ENCODE measurements at places on chromosomes 7 and 10.

DNA sequence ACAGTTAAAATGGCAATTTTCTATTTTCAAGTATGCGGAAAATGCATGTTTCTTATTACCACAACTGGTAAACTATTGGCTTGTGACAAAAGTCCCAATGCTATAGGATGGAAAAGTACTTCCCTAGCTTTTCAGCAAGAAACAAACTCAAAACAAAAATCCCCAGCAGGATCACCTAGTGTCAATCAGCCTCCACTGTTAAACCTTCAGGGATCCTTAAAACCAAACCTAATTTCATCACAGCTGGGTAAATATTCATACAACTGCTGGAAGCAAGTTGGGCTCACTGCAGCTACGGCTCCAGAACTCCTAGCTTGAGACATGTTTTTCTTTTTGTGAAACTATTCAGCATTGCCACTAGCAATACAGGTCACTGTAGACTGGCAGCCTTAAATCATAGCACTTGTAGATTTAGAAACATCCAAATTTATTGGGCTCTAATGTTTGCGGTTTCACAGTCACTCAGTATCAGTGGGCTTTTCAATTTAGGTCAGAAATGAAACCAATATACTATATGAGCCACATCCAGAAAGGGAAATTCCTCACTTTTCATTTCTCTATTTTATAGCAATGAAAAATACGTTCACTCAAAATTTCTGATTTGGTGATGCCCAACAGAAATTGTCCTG lies 145.2 kb upstream of the ANK3 start:
- H3K27ac ChIP-seq = no peak overlapping the region
- H3K4me1 ChIP-seq = no peaks in the 10 kb centered on the region
- H3K4me3 ChIP-seq = no peak overlapping the region
- no peaks in the 10 kb centered on the region for H3K27me3 ChIP-seq
- no peak for DNase-seq
- H3K36me3 ChIP-seq = no peaks in the 10 kb centered on the region

- H3K4me3 ChIP-seq = no peak overlapping the region
- H3K27me3 ChIP-seq = peaks cover 23% of the 10 kb centered on the region
- no peaks in the 10 kb centered on the region for H3K4me1 ChIP-seq
- no peak overlapping the region for H3K27ac ChIP-seq
- no peak for DNase-seq
Measured at GRCh38 chr7:26587536-26587935, 276.9 kb downstream of the SKAP2 start.

DNA sequence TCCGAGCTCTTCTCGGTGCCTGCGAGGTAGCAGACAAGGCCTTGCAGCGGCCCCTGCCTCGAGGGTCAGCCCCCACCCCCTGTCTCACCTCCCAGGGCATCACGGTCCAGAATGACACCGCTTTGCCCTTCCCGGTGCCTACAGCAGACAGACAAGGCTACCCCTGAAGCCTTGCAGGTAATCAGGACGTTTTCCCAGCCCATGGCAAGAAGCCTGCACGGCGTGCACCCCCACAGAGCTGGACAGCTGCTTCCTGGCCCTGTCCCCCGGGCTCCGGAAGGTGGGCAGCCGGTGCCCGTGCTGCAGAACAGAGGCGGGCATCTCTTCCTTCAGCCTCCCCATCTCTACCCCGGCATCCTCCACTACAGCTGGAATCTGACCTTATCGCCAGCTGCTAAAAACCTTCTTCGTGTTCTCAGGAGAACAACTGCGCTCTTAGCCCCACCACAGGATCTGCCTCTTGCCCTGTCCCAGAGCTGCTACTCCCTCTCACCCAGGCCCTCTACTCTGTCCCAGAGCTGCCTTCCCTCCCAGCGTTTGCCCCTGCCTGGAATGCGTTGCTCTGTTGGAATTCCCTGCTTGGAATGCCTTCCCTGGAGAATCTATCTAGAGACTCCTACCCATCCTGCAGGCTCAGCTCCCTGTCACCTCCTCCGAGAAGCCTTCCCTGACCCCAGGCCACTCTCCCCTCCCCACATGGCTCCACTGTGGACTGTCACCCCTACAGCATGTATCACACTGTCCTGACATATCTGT lies 4.7 kb downstream of the MYL10 start:
- H3K4me1 ChIP-seq = no peaks in the 10 kb centered on the region
- no peak overlapping the region for H3K4me3 ChIP-seq
- DNase-seq = no peak
- H3K36me3 ChIP-seq = no peaks in the 10 kb centered on the region
- H3K27ac ChIP-seq = no peak overlapping the region
- H3K27me3 ChIP-seq = peaks cover 17% of the 10 kb centered on the region

DNA sequence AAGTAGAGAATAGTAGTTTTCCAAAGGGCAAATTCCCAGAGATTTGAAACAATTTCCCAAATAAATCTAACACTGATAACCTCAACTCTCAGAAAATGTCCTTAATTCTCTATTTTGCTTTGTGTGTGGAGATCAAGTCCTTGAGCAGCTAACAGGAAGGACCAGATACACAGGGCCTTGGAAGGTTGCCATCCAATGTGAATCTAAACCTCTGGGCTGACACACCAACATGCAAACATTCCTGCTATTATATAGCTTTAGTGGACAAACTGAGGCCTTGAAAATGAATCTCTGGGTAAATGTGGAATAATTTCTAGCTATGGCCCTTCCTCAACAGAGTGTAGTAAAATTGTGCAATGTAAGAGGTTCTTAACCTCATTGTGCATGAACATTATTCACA lies 44.1 kb upstream of the PARD3 start:
- no peaks in the 10 kb centered on the region for H3K27me3 ChIP-seq
- DNase-seq = no peak
- no peak overlapping the region for H3K27ac ChIP-seq
- no peak overlapping the region for H3K4me3 ChIP-seq

GRCh38 chr7:91327346-91327745 lies 63.1 kb downstream of the FZD1 start:
- H3K36me3 ChIP-seq = no peaks in the 10 kb centered on the region
- no peak overlapping the region for H3K4me3 ChIP-seq
- DNase-seq = no peak
- peaks cover 3% of the 10 kb centered on the region for H3K27me3 ChIP-seq
- H3K4me1 ChIP-seq = no peaks in the 10 kb centered on the region
- no peak overlapping the region for H3K27ac ChIP-seq

GRCh38 chr10:120478386-120478785 lies 21.4 kb downstream of the PLPP4 start:
- H3K4me3 ChIP-seq = no peak overlapping the region
- DNase-seq = no peak
- H3K27me3 ChIP-seq = no peaks in the 10 kb centered on the region
- no peak overlapping the region for H3K27ac ChIP-seq
- no peaks in the 10 kb centered on the region for H3K36me3 ChIP-seq

DNA sequence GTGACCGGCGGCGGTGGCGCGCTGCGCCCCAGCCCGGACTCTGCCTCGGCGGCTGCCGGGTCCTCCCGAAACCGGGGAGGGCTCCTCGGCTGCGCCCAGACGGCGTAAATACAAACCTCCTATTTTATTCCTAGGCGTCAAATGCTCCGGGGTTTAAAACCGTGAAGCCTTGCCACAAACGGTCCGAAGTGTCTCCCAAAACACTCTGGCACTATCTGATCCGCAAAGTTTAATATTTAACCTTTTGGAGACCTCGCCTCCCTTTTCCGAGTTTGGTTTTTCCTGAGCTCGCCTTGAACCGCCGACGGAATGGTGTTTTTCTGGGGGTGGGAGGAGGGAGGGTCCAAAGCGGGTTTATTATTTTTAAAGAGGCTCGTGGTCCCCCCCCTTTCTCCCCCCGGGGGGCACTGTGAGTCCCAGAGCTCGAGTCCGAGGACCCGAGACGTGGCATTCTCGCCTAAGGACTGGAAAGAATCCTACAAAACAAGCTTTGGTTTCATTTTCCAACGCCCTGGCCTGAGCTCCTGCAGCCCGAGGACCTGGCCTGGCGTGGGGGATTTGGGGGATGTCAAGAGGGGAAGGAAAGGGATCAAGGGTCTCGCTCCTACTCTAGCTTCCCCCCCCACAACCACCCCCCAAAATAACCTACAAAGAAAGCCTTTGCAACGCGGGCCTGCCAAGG lies 1.8 kb downstream of the TNRC18 start:
- peak overlapping the region; percentile 38 for H3K27ac ChIP-seq
- peaks cover 74% of the 10 kb centered on the region for H3K27me3 ChIP-seq
- H3K4me1 ChIP-seq = peaks cover 47% of the 10 kb centered on the region
- peak overlapping the region; percentile 78 for H3K4me3 ChIP-seq

GRCh38 chr10:131790021-131790420 lies 110.8 kb upstream of the PPP2R2D start:
- H3K4me3 ChIP-seq = no peak overlapping the region
- no peaks in the 10 kb centered on the region for H3K27me3 ChIP-seq
- H3K27ac ChIP-seq = no peak overlapping the region

- H3K36me3 ChIP-seq = no peaks in the 10 kb centered on the region
- H3K4me3 ChIP-seq = no peak overlapping the region
Measured at GRCh38 chr10:91096274-91096673, 124.2 kb upstream of the PCGF5 start.

DNA sequence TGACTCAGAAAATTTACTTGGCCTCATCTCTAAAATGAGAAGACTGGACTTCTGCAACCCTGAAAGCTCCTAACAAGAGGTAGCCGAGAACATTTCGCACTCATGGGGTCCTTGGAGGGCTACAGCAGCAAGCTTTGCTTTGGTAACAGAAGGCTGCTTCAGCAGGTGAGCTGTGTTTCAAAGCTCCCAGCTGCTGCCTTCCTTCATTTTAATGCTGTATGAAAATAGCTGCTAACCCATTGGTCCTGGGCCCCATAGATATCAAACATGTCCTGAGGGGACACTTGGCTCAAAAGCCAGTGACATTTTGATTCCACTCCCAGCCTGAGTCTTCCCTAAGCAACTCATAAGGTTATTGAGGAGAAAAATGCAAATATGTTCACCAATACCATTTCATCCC lies 14.3 kb upstream of the MALSU1 start:
- no peak for DNase-seq
- H3K4me3 ChIP-seq = no peak overlapping the region
- no peaks in the 10 kb centered on the region for H3K27me3 ChIP-seq
- peaks cover 13% of the 10 kb centered on the region for H3K4me1 ChIP-seq
- no peaks in the 10 kb centered on the region for H3K36me3 ChIP-seq

- H3K4me1 ChIP-seq = no peaks in the 10 kb centered on the region
- peaks cover 9% of the 10 kb centered on the region for H3K27me3 ChIP-seq
- no peak overlapping the region for H3K27ac ChIP-seq
- H3K4me3 ChIP-seq = no peak overlapping the region
- no peak for DNase-seq
Measured at GRCh38 chr10:78552261-78552811, 516.4 kb upstream of the ZMIZ1 start.

DNA sequence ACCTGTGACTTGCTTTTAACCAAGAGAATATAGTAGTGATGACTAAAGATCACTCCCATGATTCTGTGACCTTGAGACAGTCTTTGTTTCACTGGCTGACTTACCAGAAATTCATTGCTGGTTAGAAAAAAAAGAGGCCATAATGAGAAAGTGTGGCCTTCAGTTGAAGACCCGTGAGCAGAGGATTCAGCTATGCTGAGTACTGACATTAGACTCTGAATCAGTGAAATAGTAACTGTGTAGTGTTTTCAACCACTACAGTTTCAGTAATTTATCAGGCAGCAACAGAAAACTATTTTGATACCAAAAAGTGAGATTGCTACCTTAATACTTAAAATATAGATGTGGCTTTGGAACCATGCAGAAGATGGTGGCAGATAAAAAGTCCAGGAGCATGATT lies 298.0 kb upstream of the KCND2 start:
- H3K4me3 ChIP-seq = no peak overlapping the region
- no peaks in the 10 kb centered on the region for H3K27me3 ChIP-seq
- H3K36me3 ChIP-seq = no peaks in the 10 kb centered on the region
- no peaks in the 10 kb centered on the region for H3K4me1 ChIP-seq

DNA sequence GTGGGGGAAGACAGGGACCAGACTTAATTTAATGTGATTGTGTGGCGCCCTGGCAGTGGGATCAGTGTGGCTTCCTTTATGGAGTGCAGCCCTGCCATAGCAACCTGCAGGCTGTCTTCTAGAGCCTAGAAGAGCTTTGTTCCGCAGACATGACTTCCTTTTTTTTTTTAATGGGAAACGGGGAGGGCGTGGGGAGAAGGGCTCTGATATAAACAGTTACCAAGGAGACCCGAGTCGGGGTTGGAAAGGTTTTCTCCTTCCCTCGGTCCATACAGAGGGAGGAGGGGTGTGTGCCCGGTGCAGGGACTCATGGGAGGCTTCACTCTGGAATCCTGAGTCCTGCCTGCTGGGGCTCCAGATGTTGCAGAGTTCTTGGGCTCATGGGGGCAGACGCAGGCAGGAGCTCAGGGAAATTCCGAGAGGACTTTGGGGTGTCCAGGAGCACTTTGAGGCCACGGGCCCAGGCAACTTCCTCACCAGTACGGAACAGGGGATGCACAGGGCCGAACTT lies 26.9 kb downstream of the TMEM120A start:
- H3K36me3 ChIP-seq = no peaks in the 10 kb centered on the region
- H3K27me3 ChIP-seq = no peaks in the 10 kb centered on the region
- no peak overlapping the region for H3K4me3 ChIP-seq
- no peak overlapping the region for H3K27ac ChIP-seq

DNA sequence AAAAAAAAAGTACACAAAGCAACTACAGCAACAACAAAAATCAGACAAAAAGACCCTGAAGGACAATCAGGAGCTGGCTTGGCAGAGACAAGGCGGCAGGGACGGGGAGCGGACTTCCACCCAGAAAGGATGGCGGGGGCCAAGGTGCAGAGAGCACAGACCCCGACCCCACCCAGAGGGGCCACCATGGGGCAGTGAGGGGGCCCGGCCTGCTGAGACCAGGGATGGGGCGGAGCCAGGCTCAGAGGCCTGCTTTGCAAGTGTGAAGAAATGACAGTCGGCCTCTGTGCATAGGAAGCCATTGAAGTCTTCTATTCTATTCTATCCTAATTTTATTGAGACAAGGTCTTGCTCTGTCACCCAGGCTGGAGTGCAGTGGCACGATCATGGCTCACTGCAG lies 82.0 kb downstream of the ELFN1 start:
- no peak overlapping the region for H3K27ac ChIP-seq
- no peaks in the 10 kb centered on the region for H3K36me3 ChIP-seq
- DNase-seq = no peak
- H3K27me3 ChIP-seq = no peaks in the 10 kb centered on the region

GRCh38 chr7:40329601-40330153 lies 194.9 kb downstream of the SUGCT start:
- no peak overlapping the region for H3K27ac ChIP-seq
- H3K27me3 ChIP-seq = no peaks in the 10 kb centered on the region

GRCh38 chr7:27872356-27873275 lies 132.7 kb downstream of the TAX1BP1 start:
- no peak overlapping the region for H3K27ac ChIP-seq
- no peak overlapping the region for H3K4me3 ChIP-seq
- no peak for DNase-seq
- no peaks in the 10 kb centered on the region for H3K27me3 ChIP-seq

DNA sequence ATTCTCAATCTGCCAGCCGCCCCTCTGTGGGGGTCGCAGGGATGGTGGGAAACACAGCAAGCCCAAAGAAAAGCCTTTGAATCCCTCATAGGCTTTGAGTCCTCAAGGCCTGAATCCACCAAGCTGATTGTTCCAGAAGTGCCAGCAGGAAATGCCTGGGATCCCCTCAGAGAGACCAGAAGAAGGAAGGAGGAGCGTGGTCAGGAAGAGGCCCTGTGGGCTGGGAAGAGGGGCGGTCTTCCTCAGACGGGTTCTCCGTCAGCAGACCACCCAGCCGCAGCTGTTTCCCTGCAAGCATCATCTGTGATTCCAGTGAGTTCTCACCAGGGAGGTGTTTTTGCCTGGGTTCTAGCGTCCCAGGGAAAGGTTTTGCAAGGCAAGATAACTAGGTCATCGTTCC lies 190.0 kb upstream of the KLF6 start:
- H3K36me3 ChIP-seq = no peaks in the 10 kb centered on the region
- peaks cover 56% of the 10 kb centered on the region for H3K4me1 ChIP-seq
- no peaks in the 10 kb centered on the region for H3K27me3 ChIP-seq
- DNase-seq = no peak
